Germinal center (tissue), 1 donor: ENCODE measurements at places on chromosomes 1 and 21.

DNA sequence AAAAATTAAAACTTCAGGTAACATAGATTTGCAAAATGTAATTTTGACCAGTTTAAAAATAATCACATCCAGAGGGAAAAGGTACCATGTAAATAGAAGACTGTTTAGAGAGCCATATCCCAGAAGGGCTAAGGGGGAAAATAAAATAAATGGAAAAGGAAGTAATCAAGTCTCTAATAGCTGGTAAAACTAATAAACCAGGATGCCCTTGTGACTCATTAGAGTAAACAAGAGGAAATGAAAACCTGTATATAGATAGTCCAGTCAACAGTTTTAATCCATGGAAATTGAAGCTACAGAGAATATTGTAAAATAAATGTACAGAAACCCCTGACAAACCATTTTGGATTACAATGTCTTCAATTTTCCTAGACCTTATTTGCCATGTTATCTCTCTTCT lies 698.0 kb upstream of the RGS18 start:
- no peak for DNase-seq

GRCh38 chr1:232096751-232097150 lies 470.2 kb downstream of the DISC1 start:
- DNase-seq, result no peak

DNA sequence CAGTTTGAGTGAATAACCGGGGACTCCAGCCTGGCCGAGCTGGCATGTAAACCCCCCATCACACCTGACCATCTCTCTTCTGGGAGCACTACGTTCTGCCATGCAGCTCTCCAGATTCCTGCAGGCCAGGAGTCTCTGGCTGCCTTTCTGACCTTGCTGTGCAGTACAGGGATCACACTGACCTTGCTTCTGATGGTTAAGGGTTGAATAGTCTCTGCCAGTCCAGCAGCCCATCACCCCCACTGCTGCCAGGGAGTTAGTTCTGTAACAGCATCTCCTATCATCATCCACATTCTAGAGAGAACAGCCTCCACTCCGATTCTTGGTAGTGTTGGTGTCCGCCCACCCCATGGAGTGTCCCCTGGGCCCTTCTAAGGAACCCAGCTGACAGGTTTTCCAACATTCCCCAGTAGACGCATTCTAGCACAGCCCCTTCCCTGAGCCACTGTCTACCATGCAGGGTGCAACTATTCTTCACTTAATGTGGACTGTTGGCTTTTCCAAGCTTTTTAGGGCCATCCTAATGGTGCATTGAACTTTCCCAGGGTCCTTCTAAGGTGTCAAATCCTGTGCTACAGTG lies 109.8 kb downstream of the RIPK4 start:
- DNase-seq, result no peak

- DNase-seq, result no peak
Measured at GRCh38 chr1:239997515-239998311, 94.0 kb upstream of the FMN2 start.

DNA sequence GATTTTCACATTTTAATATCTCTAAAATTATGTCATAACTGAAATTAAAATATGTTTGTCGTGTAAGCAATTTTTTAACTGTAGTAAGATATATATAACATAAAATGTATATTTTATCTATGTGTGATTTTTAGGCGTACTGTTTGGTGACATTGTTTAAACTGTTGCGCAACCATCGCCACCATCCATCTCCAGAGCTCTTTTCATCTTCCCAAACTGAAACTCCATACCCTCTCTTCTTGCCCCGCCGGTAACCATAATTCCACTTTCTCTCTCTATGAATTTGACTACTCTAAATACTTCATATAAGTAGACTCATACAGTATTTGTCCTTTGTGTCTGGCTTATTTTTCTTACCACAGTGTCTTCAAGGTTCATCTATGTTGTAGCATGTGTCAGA lies 66.4 kb downstream of the DDX20 start:
- DNase-seq, result no peak

GRCh38 chr1:101408212-101409042 lies 171.6 kb downstream of the S1PR1 start:
- no peak for DNase-seq

- DNase-seq, result no peak
Measured at GRCh38 chr1:115400891-115401290, 62.8 kb upstream of the NGF start.

DNA sequence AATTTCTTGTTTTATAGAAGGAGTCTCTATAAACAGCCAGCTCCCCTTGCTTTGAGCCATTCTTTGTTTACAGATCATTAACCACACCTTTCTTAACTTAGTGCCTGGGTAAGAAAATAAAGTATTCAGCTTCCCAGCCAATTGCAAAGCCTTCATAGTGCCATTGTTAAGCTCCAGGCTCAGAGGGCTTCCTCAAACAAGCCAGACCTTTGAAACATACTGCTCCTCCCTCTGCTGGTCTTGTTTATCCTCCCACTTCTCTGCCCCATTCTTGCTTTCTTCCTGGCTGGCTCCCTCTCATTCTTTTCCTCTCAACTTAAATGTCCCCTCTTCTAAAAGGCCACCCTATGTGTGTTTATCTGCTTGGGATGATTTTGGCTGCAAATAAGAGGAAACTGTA lies 319.4 kb upstream of the ST6GALNAC5 start:
- DNase-seq, result no peak

GRCh38 chr1:107010582-107010981 lies 45.9 kb upstream of the PRMT6 start:
- DNase-seq, result no peak

DNA sequence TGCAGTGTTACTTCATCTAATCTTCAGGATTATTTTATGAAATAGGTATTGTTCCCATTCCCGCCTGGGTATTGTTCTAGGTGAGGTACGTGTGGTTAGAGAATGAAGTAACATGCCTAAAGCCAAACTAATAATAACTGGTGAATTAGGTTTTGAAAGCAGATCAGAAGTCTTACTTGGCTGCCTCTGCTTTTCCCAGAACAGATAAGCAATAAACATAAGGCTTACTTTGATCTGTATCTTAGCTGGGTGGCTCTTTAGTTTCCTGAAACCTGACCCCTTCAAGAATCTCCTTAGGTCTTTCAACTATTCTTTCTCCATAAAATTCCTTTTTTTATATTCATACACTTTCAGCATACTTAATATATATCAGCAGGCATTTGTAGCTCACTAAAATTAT lies 65.3 kb downstream of the VAV3 start:
- DNase-seq, result no peak

- no peak for DNase-seq
Measured at GRCh38 chr1:195946500-195946899, 661.7 kb downstream of the KCNT2 start.

GRCh38 chr1:15304708-15305467 lies 57.9 kb downstream of the FHAD1 start:
- DNase-seq, result peak; percentile 54

- no peak for DNase-seq
Measured at GRCh38 chr1:118786454-118787155, 201.5 kb downstream of the TBX15 start.

DNA sequence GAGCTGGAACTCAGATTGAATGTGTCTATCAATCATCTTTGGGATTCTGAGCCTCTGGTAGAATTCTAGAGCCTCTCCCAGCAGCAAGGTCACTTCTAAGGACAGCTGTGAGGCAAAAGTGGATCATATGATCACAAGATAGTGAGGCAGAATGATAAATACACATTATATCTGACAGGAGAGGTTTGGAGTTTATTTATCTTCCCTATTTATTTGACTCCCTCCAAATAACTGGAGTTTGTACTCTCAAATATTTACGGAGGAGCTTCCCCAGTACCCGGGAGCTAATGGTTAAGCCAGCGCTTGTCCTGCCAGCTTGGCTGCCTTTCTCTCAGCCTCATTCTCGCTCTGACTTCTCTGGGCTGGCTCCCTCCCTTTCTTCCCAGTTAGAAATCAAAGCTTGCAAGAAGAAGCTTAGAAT lies 2.3 kb downstream of the HMGCS2 start:
- DNase-seq, result no peak

DNA sequence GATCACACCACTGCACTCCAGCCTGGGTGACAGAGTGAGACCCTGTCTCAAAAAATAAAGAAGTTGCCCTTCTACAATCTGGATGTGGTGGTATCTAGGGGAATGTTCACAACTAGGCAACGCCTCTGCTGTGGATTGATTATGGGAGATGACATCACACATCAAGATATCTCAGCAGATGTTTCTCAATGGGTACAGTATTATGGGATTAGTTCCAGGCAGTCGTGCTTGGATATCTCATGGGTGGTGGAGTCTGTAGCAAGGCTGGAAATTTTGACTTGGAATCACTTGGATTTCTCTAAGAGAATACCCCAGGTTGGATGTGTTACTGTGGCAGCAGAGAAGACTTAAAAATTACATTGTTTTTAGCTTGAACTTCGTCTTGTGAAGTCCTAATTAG lies 7.7 kb downstream of the IFNAR2 start:
- DNase-seq, result no peak

- DNase-seq, result no peak
Measured at GRCh38 chr1:201355471-201355870, 22.0 kb downstream of the TNNT2 start.
